ENCODE measurements at places on chromosomes 11 and 22. TPM values are rescaled to one million over a fixed set of nuclear protein-coding genes. Genes with fewer than 3 reads are reported as not detected.

DNA sequence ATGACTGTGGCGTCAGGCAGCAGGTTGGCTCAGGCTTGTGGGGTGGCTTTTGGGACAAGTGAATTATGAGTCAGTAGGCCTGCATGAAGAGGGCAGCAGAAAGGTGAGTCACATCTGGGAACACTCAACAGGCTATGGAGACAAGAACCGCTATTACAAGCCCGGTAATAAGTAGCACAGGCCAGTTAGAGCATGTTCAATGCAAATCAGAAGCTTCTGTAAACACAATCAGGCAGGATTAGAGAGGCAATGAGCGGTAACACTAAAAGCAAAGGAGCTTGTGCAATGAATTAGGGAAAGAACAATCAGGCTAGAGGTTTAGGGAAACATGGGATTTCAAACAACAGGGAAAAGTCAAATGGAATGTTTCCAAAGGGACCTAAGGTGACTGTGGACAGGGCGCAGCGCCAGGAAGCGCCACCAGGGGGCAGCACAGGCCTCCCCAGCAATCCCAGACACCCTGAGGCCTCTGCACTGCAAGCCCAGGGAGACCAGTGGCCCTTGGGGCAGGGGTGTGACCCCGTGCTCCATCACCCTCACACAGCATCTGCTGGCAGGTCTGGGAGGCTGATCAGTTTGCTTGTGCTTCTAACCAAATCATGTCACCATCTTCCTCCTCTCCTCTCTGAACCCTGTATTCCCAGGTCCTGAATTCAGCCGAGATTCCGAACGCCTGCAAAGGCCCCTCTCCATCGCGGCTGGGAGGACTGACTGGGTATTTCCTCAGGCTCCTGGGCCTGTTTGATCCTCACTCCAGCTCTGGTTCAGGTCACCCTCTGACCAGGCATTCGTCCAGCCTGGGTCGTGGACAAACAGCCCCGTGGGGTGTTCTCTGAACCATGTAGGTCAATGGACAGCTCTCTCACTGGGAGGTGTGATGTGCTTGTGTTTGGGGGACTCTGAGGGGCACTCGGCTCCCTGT, 50.0 kb downstream of the C11orf58 start:
- H3K27ac ChIP-seq: peak overlapping the region; percentile 67
- no peaks in the 10 kb centered on the region for H3K27me3 ChIP-seq
- H3K36me3 ChIP-seq: no peaks in the 10 kb centered on the region
- DNase-seq: peak; percentile 81
- H3K4me3 ChIP-seq: peak overlapping the region; percentile 16

Gene SGSM1
- 0.29 TPM for total RNA-seq

- no peak overlapping the region for H3K27ac ChIP-seq
- no peaks in the 10 kb centered on the region for H3K27me3 ChIP-seq
Observed at GRCh38 chr11:75539459-75540334, 14.0 kb upstream of the GDPD5 start.

Gene MMP1
- total RNA-seq: 6.5 TPM

DNA sequence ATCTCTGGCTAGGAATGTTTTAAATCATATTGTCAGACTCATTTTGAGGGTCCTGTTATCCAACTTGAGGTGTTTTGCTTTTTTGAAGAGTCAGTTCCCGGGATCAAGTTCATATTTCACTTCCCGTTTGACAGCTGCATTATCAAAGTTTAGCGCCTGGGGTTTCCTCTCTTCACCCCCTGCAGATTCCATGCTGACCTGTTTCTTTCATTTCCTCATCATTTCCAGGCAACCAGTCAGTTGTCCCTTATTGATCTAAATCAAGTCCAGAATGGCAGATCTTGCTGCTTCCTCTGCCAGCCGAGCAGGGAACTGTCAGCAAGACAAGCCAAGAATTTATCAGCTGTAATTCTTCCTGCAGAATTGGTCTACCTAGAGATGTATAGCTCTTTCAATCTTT, 197.6 kb upstream of the SYN3 start:
- no peaks in the 10 kb centered on the region for H3K4me1 ChIP-seq
- H3K36me3 ChIP-seq: no peaks in the 10 kb centered on the region
- no peaks in the 10 kb centered on the region for H3K27me3 ChIP-seq
- no peak overlapping the region for H3K4me3 ChIP-seq
- DNase-seq: no peak

Gene MIAT
- 0.15 TPM for total RNA-seq

DNA sequence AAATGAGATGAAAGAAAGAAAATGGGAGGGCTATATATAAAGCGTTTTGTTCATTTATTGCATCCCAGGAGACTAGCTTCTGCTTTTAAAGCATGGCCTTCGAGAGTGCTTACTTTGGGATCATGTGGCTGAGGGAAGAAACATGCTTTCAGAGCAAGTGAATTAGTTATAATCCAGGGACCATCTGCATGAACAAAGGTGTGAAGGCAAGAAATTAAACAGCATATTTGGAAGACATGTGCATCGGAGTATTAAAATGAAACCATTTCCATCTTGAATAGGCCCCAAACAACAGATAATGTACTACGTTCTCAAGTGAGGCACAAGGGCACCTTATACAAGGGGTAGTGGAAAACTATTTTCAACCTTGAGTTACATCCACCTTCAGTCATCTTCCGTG, 51.4 kb downstream of the ZBTB44 start:
- no peak overlapping the region for H3K4me3 ChIP-seq
- no peak overlapping the region for H3K27ac ChIP-seq
- no peaks in the 10 kb centered on the region for H3K27me3 ChIP-seq
- no peak for DNase-seq
- H3K4me1 ChIP-seq: no peaks in the 10 kb centered on the region

DNA sequence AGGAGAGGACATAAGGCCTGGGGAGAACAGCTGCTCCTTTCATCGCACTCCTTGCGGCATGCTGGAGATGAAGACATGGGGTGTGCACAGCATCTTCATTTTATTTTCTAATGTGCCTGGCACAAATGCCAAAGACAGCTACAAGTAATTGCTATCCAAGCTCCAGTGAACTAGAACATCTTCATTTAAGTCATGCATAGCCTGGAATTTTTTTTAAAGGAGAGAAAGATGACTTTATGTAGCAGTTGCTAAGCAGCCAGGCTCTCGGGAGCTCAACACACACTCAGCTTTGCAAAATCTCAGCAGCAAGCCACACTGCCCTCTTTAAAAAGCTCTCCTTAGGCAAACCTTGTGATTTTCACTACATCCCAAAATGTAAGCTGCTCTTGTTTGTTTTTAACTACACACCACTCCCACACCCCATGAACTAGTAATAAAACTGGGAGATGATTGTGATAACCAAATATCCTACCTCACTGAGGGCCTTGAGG, 164.5 kb upstream of the POU2AF2 start:
- H3K27me3 ChIP-seq: peaks cover 31% of the 10 kb centered on the region
- H3K4me3 ChIP-seq: no peak overlapping the region
- H3K36me3 ChIP-seq: no peaks in the 10 kb centered on the region
- no peak for DNase-seq
- H3K4me1 ChIP-seq: no peaks in the 10 kb centered on the region

GRCh38 chr11:70433038-70433437, 34.7 kb downstream of the CTTN start:
- no peaks in the 10 kb centered on the region for H3K4me1 ChIP-seq
- H3K4me3 ChIP-seq: no peak overlapping the region
- H3K36me3 ChIP-seq: peaks cover 83% of the 10 kb centered on the region

GRCh38 chr22:29833392-29833965, 4.6 kb downstream of the ASCC2 start:
- H3K36me3 ChIP-seq: no peaks in the 10 kb centered on the region
- no peak for DNase-seq
- no peaks in the 10 kb centered on the region for H3K27me3 ChIP-seq
- peaks cover 28% of the 10 kb centered on the region for H3K4me1 ChIP-seq

- peak; percentile 34 for DNase-seq
- no peaks in the 10 kb centered on the region for H3K4me1 ChIP-seq
- H3K36me3 ChIP-seq: no peaks in the 10 kb centered on the region
- H3K4me3 ChIP-seq: no peak overlapping the region
Observed at GRCh38 chr11:107131756-107132155, 113.5 kb upstream of the GUCY1A2 start.

DNA sequence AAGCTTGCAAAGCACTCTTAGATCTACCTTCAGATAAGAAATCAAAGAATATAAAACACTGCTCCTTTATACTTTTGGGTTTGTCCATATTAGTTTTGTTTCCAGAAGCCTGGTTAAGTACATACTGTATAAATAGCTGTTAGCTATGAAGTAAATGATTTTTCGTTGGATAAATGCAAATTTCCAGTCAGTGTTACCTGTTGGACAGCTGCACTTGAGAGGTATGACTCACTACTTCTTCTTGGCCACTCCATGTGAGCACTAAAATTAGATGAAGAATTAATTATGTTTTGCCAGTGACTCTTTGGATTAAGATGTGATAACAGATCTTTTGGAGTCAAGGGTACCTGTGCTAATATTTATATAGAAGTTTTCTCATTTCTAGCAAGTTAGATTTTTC, 9.5 kb upstream of the TSG101 start:
- H3K36me3 ChIP-seq: peaks cover 4% of the 10 kb centered on the region
- no peak overlapping the region for H3K4me3 ChIP-seq
- H3K4me1 ChIP-seq: peaks cover 5% of the 10 kb centered on the region
- no peak overlapping the region for H3K27ac ChIP-seq
- H3K27me3 ChIP-seq: no peaks in the 10 kb centered on the region
- DNase-seq: peak; percentile 1

Gene SLC16A8
- not detected for total RNA-seq

GRCh38 chr11:73280626-73281025, 8.5 kb downstream of the P2RY6 start:
- H3K27me3 ChIP-seq: no peaks in the 10 kb centered on the region
- no peaks in the 10 kb centered on the region for H3K36me3 ChIP-seq
- H3K4me3 ChIP-seq: no peak overlapping the region
- no peak overlapping the region for H3K27ac ChIP-seq
- DNase-seq: no peak
- H3K4me1 ChIP-seq: no peaks in the 10 kb centered on the region

GRCh38 chr22:36330655-36331305, 57.0 kb downstream of the MYH9 start:
- no peaks in the 10 kb centered on the region for H3K27me3 ChIP-seq
- H3K27ac ChIP-seq: peak overlapping the region; percentile 97
- H3K36me3 ChIP-seq: peaks cover 56% of the 10 kb centered on the region
- H3K4me1 ChIP-seq: peaks cover 78% of the 10 kb centered on the region
- peak; percentile 46 for DNase-seq

Gene ANO3
- total RNA-seq: not detected

- no peak overlapping the region for H3K27ac ChIP-seq
- H3K4me1 ChIP-seq: no peaks in the 10 kb centered on the region
- no peaks in the 10 kb centered on the region for H3K27me3 ChIP-seq
- H3K4me3 ChIP-seq: no peak overlapping the region
Observed at GRCh38 chr22:31477329-31477728, 12.3 kb downstream of the EIF4ENIF1 start.

GRCh38 chr11:69310934-69311766, 17.2 kb downstream of the MYEOV start:
- no peak for DNase-seq
- no peak overlapping the region for H3K4me3 ChIP-seq
- H3K36me3 ChIP-seq: peaks cover 10% of the 10 kb centered on the region
- no peaks in the 10 kb centered on the region for H3K27me3 ChIP-seq
- H3K4me1 ChIP-seq: no peaks in the 10 kb centered on the region

DNA sequence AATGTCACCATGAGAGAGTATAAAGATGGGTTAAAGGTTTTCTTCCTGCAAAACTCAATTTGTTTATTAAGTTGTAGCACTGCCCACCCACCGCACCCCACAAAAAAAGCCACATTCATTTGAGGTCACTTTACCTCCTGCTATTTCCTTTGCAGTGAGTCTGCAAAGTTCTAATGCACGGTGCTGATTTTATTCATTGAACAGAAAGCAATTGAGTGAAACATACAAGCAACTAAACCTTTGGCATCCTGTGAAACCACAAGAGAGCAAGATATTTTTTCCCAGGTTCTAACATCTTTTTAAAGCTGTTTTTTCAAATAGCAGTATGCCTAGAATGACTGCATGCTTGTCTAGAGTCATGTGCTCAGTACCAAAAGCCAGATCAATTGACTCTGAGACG, 39.0 kb downstream of the RRAS2 start:
- H3K27ac ChIP-seq: no peak overlapping the region
- no peaks in the 10 kb centered on the region for H3K27me3 ChIP-seq
- DNase-seq: no peak
- no peak overlapping the region for H3K4me3 ChIP-seq
- H3K36me3 ChIP-seq: no peaks in the 10 kb centered on the region
- peaks cover 40% of the 10 kb centered on the region for H3K4me1 ChIP-seq

GRCh38 chr22:48639896-48640748, 1187.6 kb downstream of the BRD1 start:
- H3K36me3 ChIP-seq: no peaks in the 10 kb centered on the region
- no peak for DNase-seq
- no peaks in the 10 kb centered on the region for H3K4me1 ChIP-seq
- no peak overlapping the region for H3K4me3 ChIP-seq
- no peaks in the 10 kb centered on the region for H3K27me3 ChIP-seq
- no peak overlapping the region for H3K27ac ChIP-seq

DNA sequence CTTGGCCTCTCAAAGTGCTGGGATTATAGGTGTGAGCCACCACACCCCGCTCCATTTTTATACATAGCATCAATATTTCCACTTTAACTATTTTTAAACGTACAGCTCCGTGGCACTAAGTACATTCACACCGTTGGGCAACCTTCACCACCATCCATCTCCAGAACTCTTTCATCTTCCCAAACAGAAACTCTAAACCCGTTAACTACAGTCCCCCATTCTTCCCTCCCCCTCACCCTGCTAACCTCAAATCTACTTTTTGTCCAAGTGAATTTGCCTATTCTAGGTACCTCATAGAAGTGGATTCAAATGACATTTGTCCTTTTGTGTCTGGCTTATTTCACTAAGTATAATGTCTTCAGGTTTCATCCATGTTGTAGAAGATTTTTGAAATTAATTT, 3.4 kb downstream of the IGLL1 start:
- no peak for DNase-seq
- H3K4me1 ChIP-seq: no peaks in the 10 kb centered on the region
- no peaks in the 10 kb centered on the region for H3K36me3 ChIP-seq
- H3K27me3 ChIP-seq: no peaks in the 10 kb centered on the region

- H3K27me3 ChIP-seq: no peaks in the 10 kb centered on the region
- peaks cover 79% of the 10 kb centered on the region for H3K36me3 ChIP-seq
- DNase-seq: no peak
Observed at GRCh38 chr11:122103321-122103720, 12.7 kb downstream of the BLID start.

Gene ABCG4
- total RNA-seq: 0.15 TPM

DNA sequence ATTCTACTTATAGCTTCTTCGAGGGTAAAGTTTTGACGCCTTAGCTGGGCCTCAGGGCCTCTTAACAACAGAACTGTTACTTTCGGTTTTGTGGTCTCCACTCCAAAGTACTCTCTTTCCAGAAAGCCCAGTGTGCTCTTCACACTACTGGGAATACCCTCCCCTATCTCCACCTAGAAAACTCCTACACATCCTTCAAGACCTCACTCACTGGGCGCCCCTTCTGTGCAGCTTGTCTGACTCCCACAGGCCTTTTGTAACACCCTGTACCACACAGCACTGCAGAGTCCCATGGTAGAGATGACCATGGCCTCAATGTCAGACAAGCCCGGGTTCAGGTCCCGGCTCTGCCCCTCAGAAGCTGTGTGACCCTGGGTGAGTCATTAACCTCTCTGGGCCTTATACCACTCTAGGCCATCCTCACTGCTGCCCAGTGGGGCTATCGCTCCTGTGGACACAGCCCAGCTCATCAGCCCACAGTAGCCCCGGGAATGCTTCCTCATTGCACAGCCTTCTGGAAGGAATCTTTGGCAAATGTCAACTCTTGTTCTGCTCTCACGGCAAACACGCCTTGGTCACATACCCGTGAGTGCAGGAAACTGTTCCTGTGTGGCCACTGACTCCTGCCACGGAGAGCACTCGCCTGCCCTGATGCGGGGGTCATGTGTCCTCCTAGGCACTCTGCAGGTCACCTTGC, 51.4 kb downstream of the SHISAL1 start:
- no peaks in the 10 kb centered on the region for H3K4me1 ChIP-seq
- DNase-seq: no peak
- H3K27me3 ChIP-seq: no peaks in the 10 kb centered on the region
- no peak overlapping the region for H3K27ac ChIP-seq
- no peaks in the 10 kb centered on the region for H3K36me3 ChIP-seq

Gene FAM227A
- total RNA-seq: 1.2 TPM

Data from PC-3 (cell line).